ENCODE measurements at places on chromosomes 3 and 15.
A peak's percentile ranks its signal among the peaks of the same experiment; 100 is the strongest.

DNA sequence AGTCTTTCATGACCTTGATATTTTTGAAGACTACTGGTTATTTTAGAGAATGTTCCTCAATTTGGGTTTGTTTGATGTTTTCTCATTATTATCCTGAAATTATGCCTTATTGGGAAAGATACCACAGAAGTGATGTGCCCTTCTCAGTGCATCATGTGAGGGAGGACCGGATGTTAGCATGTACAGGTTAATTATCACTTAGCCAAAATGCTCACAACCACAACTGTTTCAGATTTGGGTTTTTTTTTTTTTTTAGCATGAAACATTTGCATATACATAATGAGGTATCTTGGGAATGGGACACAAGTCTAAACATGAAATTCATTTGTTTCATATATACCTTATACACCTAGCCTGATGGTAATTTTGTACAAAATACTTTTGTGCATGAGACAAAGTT, 59.8 kb downstream of the PIK3R4 start:
- no peak for ATAC-seq

GRCh38 chr3:18499301-18499700, 74.2 kb upstream of the SATB1 start:
- ATAC-seq: peak; percentile 53

DNA sequence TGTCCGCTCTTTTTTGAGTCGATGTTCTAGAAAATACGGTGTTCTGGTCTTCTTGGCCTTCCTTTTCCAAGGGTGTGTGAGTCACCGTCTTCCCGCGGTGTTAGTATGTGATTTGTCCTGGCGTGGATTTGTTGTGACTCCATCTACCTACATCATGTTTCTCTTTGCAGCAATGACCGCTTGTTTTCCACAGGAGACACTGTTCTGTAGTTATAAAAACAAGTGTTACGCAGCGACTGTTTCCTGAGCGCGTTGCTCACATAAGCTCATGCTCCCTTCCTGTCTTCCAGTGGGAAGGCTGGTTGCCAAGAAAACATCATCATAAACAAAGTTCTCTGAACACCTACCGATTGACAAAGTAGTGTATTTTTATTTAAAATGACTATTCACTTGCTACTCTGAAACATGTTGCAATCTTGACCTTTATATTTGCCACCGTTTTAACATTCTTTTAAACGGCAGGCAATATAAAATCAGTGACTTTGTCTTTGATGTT, 19.0 kb downstream of the USP13 start:
- ATAC-seq: no peak

DNA sequence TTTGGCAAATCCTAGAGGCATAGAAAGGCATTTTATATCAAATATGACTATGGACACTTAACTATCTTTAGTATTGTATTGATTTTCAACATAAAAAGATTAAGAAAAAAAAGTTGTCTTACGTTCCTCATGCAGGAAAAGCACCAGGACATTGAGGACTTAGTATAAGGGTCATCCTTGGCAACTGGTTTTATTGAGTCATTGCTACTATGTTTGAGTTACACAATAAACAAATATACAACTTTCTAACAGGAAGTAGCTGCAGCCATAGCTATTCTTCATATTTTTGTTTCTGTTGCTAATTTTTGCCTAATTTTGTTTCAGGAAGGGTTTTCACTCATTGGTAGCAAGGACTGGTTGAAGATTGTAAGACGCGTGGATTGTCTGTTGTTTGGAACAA, 93.0 kb downstream of the NPTN start:
- ATAC-seq: no peak

- no peak for ATAC-seq
Observed at GRCh38 chr15:48469271-48469670, 138.0 kb downstream of the DUT start.

- no peak for ATAC-seq
Observed at GRCh38 chr3:27594096-27594690, 110.0 kb upstream of the SLC4A7 start.

DNA sequence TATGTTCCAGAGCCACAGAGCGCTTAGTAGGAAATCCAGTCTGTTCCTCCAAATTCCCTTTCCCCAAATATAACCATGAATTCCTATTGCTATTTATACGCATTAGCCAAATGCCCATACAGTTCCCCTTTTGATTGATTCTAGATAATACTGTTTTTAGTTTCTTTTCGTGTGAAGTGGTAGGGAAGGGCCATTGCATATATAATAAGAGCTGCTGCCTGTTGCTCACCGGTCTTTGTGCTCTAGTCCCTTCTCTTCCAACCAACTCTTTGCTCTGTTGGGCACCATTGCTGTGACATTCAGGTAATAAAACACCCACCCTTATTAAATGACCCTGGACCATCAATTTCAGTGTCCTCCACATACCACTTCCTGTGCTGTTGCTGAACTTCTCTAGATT, 379.9 kb upstream of the KCNMB2 start:
- no peak for ATAC-seq

DNA sequence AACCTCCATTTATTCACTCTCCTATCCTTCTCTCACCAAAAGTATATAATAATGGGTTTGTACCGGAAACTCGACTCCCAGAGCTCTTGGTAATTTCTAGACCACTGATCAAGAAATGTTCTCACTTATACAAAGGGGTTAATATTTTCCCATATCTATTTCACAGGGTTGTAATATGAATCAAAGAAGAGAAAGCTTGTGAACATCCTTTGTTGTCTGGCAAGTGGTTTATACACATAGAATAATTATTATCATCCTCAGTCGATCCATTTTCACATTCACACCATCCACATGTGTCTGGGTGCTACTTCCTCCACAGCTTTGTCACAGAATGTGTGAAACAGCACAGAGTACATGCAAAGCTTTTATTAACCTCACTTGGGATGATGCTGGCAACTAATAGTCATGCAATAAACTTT, 29.9 kb upstream of the STT3B start:
- ATAC-seq: peak; percentile 49

DNA sequence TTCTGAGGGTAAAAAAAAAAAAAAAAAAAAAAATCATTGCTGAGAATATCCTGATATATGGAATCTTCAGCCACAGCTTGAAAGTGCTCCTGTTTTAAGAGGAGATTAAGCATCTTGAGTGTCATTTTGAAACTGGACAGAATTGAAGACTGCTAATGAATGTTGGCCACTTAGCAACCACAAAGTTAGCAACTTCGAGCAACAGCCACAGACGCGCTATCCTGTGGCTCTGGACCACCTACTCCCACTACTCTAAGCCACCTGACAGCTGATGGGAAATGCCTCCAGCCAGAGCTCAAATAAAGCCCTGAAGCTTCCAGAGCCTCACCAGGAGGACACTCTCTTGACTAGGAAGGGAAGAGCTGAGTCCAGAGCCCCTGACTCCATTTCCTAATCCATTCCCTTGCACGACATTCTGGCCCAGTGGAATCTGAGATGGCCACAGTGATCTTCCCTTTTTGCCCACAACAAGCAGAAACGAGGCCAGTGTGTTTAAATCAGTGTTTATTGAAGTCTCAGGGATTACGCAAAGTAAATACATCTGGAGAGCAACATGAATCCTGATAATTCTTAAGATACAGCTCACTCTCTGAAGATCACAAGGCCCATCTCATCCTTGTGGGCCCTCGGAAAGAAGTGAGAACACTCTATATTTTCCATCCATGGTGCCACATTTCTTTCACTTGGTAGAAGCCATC, 58.6 kb downstream of the TMEM212 start:
- ATAC-seq: no peak

GRCh38 chr15:72077950-72078349, 40.0 kb downstream of the MYO9A start:
- ATAC-seq: no peak

DNA sequence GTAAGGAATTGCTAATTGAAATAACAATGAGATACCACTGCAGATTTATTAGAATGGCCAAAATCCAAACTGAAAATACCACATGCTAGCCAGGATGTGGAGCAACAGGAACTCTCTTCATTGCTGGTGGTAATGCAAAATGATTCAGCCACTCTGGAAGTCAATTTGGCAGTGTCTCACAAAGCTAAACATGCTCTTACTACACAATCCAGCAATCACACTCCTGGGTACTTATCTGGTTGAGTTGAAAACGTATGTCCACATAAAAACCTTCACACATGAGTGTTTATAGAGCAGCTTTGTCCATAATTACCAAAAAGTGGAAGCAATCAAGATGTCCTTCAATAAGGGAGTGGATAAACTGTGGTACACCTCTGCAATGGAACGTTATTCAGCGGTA, 113.3 kb downstream of the SMAD6 start:
- ATAC-seq: no peak

GRCh38 chr3:141114179-141114745, 63.1 kb downstream of the SPSB4 start:
- no peak for ATAC-seq

Measured in activated T-helper 17 cell treated with anti-CD3 and anti-CD28 coated beads, Interleukin-2, amount 50 U/mL, for 72 hours (primary cell).